ENCODE measurements at places on chromosomes 11 and 22. TPM values are rescaled to one million over a fixed set of nuclear protein-coding genes. Genes with fewer than 3 reads are reported as not detected.

The REXO2 gene
- 66.4 TPM for total RNA-seq

The IGLL1 gene
- not detected for total RNA-seq

The MMP13 gene
- total RNA-seq = not detected

The BARX2 gene
- total RNA-seq = 5.2 TPM

The UBASH3B gene
- total RNA-seq = 22.8 TPM

The POU2AF2 gene
- not detected for total RNA-seq

The SCN2B gene
- 0.25 TPM for total RNA-seq

The RAB39A gene
- total RNA-seq = 2.8 TPM

The FADD gene
- 31.5 TPM for total RNA-seq

The SCGB1C1 gene
- not detected for total RNA-seq

The RAB6A gene
- total RNA-seq = 138 TPM

The C11orf91 gene
- not detected for total RNA-seq

The OSM gene
- 1.2 TPM for total RNA-seq

The MFRP gene
- total RNA-seq = not detected

The SAA4 gene
- 1.3 TPM for total RNA-seq

The CLDN5 gene
- 48.4 TPM for total RNA-seq

The SYT9 gene
- total RNA-seq = 1.5 TPM

The APLNR gene
- 5.3 TPM for total RNA-seq

The RTN4RL2 gene
- 2.6 TPM for total RNA-seq

The PNPLA5 gene
- not detected for total RNA-seq

The RAPSN gene
- total RNA-seq = 0.41 TPM

The XPNPEP3 gene
- 22.5 TPM for total RNA-seq

The MRGPRX3 gene
- not detected for total RNA-seq

The HMOX1 gene
- 37.7 TPM for total RNA-seq

The CHRNA10 gene
- 1.2 TPM for total RNA-seq

The NCR3LG1 gene
- total RNA-seq = 4.5 TPM

The SOX10 gene
- total RNA-seq = 1.5 TPM

The GRM5 gene
- total RNA-seq = 0.63 TPM

The KIAA1671 gene
- 65.2 TPM for total RNA-seq

The GDPD4 gene
- not detected for total RNA-seq

The RABL2B gene
- total RNA-seq = 43.5 TPM

The MICAL3 gene
- total RNA-seq = 99.4 TPM

The MMP11 gene
- total RNA-seq = 4.4 TPM

The BATF2 gene
- total RNA-seq = 5.9 TPM

The IGSF22 gene
- total RNA-seq = 2.5 TPM

The RPS6KB2 gene
- total RNA-seq = 41.3 TPM

The OR4D5 gene
- total RNA-seq = not detected

The PNPLA3 gene
- total RNA-seq = 0.54 TPM

The FUT4 gene
- 9.5 TPM for total RNA-seq

The SCGB2A2 gene
- not detected for total RNA-seq

The CRACR2B gene
- total RNA-seq = 22.6 TPM

The OR8A1 gene
- total RNA-seq = not detected

All from kidney (tissue), 22 donors.